ENCODE measurements at places on chromosomes 6 and 20.

- DNase-seq, result no peak
Observed at GRCh38 chr6:138607478-138608433, 108.5 kb upstream of the NHSL1 start.

- DNase-seq, result peak; percentile 23
Observed at GRCh38 chr6:134934793-134935485, 15.0 kb downstream of the ALDH8A1 start.

GRCh38 chr20:3922223-3922982 is 33.2 kb downstream of the PANK2 start:
- no peak for DNase-seq

DNA sequence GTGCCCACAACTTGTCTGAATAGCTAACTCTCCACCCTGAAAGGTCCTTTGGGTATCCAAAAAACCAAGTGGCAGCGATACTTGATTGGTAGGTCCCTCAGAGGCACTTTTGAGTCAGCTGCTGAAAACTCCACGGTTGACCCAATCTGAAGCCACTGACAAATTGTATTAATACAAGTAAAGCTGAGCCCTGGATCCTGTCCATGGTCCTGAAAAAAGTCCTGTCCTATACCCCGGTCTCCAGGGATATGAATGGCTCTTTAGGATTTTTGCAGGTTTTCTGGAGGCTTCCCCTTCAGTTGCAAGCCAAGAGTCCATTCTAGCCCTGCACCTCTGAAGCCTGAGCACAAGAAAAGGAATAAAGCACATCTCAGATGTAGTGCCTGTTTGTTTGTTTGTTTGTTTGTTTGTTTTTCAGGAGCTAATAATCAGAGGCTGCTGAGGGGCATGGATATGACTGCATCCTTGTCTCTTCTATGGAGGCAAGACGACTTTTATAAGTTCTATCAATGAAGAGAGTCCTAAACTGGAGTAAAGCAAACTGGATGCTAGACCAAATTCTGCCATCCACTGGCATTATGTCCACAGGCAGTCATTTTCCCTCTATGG is 1.7 kb upstream of the SLC12A5 start:
- peak; percentile 63 for DNase-seq

- no peak for DNase-seq
Observed at GRCh38 chr20:51098284-51098810, 75.4 kb upstream of the KCNG1 start.

DNA sequence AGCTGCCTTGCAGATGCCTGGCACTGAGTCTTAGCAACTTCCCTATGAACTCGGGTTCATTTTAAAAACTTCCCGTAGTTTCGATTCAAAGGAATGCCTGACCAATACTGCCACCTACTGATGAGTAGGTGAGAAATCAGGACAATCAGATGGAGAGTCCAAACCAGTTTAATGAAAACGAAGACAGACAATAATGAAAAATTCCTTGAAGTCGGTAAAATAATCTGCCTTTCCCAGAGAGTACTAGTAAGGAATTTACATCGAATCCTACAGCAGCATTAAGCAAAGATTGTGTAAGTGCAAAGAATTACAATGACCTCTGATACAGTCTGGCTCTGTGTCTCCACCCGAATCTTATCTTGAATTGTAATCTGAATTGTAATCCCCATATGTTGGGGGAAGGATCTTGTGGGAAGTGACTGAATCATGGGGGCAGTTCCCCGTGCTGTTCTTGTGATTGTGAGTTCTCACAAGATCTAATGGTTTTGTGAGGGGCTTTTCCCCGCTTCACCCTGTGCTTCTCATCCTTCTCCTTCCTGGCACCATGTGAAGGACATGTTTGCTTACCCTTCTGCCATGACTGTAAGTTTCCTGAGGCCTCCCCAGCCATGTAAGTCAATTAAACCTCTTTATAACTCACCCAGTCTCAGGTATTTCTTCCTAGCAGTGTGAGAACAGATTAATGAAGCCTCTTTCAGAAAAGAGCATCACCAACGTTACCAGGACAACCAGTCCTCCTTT is 134.4 kb downstream of the ARHGAP18 start:
- DNase-seq, result peak; percentile 74

- DNase-seq, result no peak
Observed at GRCh38 chr6:55047451-55048044, 126.8 kb upstream of the HCRTR2 start.

DNA sequence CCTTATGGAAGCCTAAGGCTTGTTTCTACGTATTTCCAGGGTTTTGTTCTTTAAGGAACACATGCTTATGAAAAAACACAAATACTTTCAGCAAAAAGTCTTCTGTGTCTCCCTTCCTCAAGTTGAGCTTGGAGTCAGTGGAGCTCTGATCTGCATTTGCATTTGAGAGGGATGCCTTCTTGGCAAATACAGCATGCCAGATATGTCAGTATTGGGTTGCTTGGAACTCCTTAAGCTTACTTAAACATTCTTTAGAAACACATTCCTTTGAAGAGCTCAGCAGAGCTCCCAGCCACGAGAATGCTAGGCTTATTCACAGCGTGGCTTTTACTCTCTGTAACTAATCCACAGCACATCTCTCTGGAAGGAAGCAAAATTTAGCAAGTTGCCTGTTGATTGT is 68.3 kb downstream of the ANKRD6 start:
- DNase-seq, result no peak

- no peak for DNase-seq
Observed at GRCh38 chr20:24813936-24814335, 135.1 kb upstream of the CST7 start.

- DNase-seq, result peak; percentile 25
Observed at GRCh38 chr6:74280130-74280692, 584.2 kb downstream of the CD109 start.

GRCh38 chr6:131049608-131050007 is 13.4 kb downstream of the EPB41L2 start:
- DNase-seq, result no peak

DNA sequence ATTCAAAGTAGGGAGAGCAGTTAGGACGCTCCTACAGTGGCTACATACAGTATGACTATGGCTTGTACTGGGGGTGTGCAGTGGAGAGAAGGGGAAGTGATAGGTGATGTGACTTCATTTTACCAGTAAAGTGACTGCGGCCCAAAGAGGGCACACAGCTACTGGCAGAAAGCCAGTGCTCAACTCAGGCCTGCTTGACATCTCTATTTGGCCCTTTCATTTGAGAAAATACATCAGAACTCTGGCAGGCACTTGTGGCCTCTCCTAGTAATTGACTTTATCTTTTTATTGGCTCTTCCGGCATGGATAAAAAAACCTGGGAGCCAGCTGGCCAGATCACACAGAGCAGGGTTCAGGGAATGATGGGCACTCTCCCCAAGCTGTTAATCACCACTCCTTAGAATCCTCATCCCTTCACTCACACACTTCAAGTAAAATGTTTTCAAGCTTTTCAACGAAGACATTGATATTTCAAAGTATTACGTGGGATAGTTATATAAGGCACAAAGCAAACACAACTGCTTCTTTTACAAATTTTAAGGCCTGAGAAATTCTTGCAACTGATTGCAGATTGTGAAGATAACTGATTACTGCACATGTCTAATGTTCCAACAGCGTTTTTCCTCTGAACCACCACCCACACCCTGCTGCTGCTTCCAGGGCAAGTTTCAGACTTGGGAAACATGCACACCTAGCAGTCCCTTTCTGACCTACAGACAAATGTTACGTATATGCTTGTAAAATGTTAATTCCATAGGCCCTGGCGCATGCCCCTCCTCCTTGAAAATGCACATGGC is 73.5 kb downstream of the TNFRSF21 start:
- DNase-seq, result no peak

DNA sequence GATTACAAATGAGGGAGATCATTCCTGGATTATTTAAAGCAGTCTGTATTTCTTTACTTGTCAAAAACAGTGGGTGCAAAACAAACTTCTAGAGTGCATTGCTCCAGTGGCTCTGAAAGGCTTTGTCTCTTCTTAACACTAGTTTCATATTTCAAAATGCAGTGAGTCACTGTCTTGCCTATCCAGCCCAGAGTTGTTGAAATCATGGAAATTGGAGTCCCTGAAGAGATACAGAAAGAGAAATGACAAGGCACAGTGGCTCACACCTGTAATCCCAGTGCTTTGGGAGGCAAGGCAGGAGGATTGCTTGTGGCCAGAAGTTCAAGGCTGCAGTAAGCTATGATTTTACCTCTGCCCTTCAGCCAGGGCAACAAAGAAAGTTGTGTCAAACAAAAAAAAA is 11.3 kb downstream of the SLC2A12 start:
- DNase-seq, result peak; percentile 54

GRCh38 chr6:150352321-150353296 is 16.2 kb upstream of the IYD start:
- DNase-seq, result peak; percentile 74

- no peak for DNase-seq
Observed at GRCh38 chr6:83633149-83633548, 75.8 kb downstream of the SNAP91 start.

- DNase-seq, result peak; percentile 48
Observed at GRCh38 chr6:82704045-82704444, 340.4 kb downstream of the TPBG start.

GRCh38 chr20:59398537-59399205 is 98.3 kb downstream of the EDN3 start:
- DNase-seq, result no peak

DNA sequence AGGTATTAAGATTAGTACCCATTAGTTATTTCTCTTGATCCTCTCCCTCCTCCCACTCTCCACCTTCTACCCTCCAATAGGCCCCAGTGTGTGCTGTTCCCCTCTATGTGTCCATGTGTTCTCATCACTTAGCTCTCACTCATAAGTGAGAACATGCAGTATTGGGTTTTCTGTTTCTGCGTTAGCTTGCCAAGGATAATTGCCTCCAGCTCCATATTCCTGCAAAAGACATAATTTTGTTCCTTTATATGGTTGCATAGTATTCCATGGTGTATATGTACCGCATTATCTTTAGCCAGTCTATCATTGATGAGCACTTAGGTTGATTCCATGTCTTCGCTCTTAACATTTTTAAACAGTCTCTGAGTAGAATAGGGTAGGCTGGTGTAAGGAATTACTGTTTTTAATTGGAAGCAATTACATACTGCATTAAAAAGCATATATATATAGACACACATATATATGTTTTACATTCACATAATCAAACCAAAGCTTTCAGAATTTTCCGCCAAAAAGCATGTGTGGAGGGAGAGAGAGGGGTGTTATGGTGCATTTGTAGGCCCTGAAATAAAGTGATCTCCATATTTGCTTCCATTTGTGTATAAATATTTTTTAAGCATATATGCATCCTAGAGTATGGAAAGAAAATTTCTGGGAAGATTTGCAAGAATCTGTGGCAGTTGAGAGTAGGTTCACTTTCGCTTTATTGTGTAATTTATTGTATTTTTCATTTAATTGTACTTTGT is 709 bp upstream of the ANKEF1 start:
- DNase-seq, result no peak

DNA sequence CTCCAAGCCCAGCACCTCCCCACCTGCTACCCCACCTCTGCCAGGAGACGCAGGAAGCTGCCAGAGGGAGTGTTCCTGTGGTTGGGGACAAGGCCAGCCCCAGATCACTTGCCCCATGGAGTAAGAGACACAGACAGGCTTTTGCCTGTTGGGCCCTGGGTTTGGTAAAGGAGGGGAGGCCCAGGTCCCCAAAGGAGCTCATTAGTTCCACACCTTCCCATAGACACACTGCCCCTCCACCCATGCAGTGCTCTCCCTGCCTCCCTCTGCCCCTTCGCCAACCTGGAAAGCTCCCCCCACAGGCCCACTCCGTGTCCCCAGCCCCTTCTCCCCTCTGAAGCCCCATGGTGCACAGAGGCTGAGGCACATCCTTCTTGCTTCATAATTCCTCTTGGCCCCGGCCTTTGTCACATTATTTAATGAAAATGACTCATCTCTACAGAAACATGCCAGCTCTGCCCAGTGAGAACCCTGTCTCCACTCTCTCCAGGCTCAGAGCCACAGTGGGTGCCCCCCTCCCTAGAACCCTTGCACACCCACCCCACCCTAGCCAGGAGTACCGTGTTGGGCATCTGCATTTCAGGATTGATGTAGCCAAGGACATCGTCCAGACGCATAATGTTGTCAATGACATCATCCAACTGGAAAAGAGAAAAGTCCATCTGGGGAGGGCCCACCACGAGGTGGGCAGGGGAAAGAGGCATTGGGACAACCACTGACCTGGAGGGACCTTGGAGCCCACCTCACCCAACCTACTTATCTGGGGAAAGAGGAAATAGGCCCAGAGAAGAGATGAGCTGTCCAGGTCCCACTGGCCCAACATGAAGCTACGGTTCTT is 46.0 kb downstream of the TFEB start:
- peak; percentile 45 for DNase-seq

GRCh38 chr20:61394088-61394799 is 142.2 kb downstream of the CDH4 start:
- no peak for DNase-seq

DNA sequence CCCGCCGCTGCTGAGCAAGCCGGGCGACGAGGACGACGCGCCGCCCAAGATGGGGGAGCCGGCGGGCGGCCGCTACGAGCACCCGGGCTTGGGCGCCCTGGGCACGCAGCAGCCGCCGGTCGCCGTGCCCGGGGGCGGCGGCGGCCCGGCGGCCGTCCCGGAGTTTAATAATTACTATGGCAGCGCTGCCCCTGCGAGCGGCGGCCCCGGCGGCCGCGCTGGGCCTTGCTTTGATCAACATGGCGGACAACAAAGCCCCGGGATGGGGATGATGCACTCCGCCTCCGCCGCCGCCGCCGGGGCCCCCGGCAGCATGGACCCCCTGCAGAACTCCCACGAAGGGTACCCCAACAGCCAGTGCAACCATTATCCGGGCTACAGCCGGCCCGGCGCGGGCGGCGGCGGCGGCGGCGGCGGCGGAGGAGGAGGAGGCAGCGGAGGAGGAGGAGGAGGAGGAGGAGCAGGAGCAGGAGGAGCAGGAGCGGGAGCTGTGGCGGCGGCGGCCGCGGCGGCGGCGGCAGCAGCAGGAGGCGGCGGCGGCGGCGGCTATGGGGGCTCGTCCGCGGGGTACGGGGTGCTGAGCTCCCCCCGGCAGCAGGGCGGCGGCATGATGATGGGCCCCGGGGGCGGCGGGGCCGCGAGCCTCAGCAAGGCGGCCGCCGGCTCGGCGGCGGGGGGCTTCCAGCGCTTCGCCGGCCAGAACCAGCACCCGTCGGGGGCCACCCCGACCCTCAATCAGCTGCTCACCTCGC is 1.5 kb downstream of the ARID1B start:
- peak; percentile 33 for DNase-seq

DNA sequence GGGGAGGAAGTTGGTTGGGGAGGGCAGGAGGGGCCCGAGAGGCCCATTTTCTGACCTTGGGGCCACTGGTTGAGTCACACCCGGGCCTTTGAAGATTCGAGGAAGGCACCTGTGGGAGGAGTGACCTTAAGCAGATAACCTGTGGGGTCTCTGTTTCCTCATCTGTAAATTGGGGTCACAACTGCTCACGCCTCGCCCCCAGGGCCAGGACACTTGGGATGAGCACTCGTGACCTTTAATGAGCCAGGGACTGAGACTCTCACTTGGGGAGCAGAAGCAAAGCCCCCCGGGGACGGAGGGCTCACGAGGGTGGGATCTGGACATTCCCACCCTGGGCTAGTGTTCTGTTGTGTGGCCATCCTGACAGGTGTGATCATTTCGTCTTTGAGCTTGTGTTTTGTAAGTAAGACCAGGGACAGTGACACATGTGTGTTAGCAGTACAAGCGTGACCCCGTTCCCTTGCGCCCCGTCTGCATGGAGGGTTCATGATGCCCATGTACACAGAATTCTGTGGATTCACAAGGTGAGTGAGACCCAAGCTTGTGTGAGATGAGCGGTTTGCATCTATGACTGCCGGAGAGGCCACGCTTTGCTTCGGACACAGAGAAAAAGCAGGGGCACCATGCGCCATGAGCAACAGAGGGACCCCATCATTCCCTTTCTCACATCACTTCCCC is 79.3 kb upstream of the PMEPA1 start:
- DNase-seq, result no peak

Measured in fibroblast of mammary gland (primary cell).